NCI-H526 (cell line): ENCODE measurements at places on chromosomes 16 and 17.

DNA sequence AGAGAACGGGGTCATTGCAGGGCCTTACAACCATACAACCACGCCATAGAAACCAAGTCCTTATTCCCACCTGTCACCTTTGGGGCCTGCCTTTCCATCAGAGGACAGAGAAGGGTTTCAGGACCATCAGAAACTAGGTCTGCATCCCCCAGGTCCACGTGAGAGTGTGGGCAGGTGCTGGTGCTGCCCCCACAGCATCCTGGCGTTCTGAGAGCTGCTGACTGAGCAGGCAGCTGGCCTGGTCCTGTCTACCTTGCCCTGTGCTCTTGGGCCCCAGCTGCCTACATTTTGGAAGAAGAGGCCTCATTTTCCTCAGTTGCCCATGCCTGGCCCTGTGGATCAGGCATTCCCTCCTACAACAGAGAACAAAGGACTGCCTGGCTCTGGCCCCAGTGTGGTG is 21.6 kb downstream of the ZNF276 start:
- DNase-seq = no peak

GRCh38 chr16:85592700-85593493 is 20.2 kb upstream of the GSE1 start:
- no peak for DNase-seq

DNA sequence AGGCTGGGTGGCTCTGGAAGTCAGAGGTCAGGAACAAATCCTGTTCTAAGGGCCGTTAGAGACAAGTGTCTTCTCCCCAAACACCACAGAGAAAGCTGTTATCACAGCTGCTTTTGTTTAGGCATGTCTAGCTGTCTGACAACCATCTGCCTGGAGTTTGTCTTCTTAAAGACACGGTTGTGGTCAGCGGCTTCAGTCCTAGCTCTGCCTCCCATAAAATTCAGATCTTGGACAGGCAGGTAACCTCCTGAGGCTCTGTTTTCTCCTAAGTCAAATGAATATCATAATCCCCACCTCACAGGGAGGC is 2.3 kb upstream of the ITGA3 start:
- no peak for DNase-seq

DNA sequence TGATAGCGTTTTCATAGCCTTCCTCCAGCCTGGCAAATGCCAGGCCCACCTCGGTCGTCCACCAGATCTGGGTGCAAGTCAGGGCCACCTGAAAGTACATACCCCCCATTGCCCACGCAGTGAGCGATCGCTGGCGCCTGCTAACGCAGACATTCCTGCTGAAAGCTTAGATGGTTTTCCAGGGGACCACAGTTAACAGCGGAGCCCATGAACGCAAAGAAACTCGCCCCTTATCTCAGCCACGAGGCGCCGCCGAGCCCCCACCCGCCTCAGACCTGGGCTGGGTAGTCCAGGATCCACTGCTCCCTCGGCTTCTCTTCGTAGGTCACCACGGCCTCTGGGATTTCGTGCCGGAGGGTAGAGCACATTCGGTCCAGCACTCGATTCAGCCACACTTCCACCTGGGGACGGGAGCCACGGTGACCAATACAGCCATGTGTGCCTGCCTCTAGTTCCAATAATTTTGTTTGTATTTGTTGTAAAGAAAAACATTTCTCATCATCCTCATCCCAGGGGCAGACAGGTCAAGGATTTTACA is 74.5 kb downstream of the DNAH17 start:
- no peak for DNase-seq

DNA sequence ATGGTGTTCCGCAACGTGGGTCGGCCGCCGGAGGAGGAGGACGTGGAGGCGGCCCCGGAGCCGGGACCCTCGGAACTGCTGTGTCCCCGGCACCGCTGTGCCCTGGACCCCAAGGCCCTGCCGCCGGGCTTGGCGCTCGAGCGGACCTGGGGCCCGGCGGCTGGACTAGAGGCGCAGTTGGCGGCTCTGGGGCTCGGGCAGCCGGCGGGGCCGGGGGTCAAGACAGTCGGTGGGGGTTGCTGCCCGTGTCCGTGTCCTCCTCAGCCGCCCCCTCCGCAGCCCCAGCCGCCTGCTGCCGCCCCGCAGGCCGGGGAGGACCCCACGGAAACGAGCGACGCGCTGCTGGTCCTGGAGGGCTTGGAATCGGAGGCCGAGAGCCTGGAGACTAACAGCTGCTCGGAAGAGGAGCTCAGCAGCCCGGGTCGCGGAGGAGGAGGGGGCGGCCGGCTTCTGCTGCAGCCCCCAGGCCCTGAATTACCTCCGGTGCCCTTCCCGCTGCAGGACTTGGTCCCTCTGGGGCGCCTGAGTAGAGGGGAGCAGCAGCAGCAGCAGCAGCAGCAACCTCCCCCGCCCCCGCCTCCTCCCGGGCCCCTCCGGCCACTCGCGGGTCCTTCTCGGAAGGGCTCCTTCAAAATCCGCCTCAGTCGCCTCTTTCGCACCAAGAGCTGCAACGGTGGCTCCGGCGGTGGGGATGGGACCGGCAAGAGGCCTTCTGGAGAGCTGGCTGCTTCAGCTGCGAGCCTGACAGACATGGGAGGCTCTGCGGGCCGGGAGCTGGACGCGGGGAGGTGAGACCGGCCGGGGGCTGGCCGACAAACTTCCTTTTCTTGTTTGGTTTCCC is 821 bp downstream of the SOCS7 start:
- no peak for DNase-seq

- no peak for DNase-seq
Observed at GRCh38 chr17:82590881-82591539, 57.2 kb downstream of the WDR45B start.

DNA sequence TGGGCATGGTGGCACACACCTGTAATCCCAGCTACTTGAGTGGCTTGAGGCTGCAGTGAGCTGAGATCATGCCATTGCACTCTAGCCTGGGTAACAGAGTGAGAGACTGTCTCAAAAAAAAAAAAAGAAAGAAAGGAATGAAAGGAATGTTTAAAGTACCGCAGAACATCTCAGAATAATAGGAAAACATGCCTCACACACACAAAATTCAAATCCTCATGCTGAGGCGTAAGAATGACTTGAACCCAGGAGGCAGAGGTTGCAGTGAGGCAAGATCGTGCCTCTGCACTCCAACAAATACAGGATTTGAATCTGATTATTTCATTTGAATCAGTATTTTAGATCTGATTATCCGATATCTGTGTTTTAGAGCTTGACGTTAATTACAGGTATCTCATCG is 21.3 kb upstream of the GAA start:
- DNase-seq = no peak

DNA sequence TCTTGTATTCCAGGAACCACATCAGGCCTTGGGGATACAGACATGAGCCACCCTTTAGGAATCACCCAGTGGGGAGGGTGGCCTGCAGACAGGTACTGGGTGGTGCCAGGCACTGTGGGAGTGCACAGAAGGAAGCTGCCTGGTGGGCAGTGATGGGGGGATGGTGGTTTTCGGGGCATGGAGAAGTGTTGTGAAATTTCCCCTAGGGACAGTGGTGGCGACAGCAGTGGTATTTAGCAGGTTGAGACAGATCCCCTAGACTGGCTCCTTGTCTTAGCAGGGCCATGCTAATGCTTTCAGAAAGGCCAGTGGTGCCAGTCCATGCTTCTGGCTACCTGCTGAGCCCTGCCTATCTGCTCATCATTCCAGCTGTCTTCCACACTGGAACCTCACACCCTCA is 129.6 kb downstream of the SPACA3 start:
- no peak for DNase-seq

GRCh38 chr17:28519236-28519635 is 13.1 kb downstream of the FOXN1 start:
- DNase-seq = no peak

DNA sequence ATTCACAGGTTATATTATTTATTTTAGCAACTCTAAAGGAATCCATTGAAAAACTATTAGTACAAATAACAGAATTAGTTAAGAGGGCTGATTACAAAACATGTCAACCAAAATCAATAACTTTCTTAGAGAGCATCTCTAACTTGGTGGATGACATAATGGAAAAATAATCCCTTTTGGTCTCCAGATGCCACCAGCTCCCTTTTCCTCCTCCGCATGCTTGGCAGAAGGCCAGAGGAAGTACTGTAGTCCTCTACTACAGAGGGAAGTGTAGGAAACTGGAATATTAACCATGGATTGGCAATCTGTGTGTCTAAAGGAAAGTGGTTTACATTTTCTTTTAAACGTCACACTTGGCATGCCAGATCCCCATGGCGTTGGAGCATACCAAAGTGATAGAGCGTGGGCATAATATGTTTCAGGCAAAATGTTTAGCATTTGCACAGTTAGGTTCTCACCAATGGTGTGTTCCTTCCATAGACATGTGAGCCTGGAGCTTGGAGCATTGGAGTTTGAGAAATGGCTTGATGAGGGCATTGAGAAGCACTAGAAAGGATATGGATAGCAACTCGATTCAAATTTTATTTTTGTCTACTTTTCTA is 106.3 kb downstream of the PRKCB start:
- DNase-seq = no peak

- DNase-seq = no peak
Observed at GRCh38 chr17:51807460-51807859, 351.1 kb downstream of the CA10 start.

GRCh38 chr17:31918701-31919128 is 17.2 kb upstream of the UTP6 start:
- no peak for DNase-seq

GRCh38 chr17:42704490-42704836 is 22.1 kb downstream of the CNTNAP1 start:
- DNase-seq = no peak

DNA sequence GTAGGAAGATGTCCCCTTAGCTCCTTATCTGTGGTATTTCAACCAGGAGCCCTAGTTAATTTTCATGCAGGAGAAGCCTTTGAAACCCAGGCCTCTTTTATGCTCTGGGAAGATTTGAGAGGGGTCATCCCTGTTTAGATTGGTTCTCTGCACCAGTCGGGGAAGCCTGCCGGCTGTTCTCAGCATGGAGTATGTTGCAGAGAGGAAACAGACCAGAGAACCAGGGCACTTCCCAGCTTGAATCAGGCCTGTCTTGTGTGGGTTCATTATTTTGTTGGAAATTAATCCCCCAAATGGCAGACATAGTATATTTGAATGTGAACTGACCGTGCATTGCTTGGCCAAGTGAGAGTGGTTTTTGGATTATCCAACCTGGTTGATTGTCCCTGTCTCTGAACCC is 1082.1 kb upstream of the RBFOX1 start:
- no peak for DNase-seq

DNA sequence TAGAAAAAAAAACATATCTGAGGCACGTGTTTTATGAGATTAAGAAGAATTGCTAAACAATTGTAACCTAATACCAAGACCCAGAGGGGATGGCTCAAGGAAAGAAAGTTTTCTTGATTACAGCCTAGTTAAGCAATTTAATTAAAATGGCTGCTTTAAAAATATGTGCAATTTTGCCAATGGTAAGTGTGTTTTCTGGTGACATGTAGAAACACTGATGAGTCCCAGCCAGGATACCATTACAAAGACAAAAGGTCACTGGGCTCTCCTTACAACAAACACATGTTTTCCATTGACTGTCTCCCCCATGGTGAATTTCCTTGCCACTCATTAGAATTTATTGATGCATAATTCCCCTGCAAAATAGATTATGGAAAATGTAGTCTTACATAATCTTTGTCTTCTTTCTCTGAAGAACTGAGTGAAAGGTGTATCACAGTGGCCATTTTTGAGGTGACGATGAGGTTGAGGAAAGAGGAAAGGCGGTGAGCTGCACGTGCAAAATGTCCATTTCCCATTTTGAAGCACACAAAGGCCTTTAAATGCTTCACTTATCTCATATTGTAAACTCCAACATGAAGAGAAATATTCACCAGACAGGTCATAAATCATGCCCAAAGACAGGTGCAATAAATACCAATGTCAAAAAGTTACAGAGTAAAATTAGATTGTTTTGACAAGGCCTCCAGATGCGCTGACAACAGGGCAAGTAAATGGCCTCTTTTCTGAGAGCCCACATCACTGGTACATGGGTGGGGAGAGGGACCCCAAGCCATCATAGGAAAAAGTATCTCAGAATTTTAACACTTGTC is 696.9 kb downstream of the KCNJ2 start:
- DNase-seq = no peak

GRCh38 chr16:29916979-29917378 is 9.0 kb downstream of the KCTD13 start:
- DNase-seq = no peak

GRCh38 chr17:79836510-79836971 is 2.7 kb downstream of the CBX4 start:
- DNase-seq = no peak

DNA sequence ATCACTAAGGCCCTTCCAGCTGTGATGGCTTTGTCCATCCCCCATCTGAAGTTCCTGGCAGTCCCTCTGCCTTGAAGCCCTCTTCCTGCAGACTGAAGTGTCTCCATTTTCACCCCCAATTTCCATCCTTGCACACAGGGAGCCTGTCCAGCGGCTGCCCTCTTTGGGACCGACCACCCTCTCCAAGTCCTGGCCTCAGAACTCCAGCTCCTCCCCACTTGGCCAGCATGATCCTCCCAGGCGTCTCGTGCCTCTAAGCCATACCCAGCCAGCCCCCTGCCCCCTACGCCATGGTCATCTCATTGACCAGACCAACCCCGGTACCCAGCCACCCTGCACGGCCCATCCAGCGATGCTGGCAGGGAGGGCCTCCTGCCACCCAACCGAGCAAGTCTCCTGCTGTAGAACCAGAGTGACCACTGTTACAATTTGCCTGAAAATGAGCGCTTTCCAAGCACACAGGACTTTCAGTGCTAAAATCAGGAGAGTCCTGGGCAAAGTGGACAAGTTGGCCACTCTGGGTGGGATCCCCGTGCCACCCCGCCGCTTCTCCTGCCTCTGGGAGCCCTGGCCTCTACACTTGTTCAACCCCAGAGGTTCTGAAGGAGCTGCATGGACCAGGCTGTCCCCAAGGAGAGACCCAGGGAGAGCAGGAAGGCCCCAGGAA is 362.0 kb downstream of the SEC14L1 start:
- no peak for DNase-seq

- DNase-seq = peak; percentile 69
Observed at GRCh38 chr17:80544655-80545498, at the start of gene RPTOR. Gene RPTOR (plus strand): TSS chr17:80544838. CDS start chr17:80545630, 792 bp downstream.

DNA sequence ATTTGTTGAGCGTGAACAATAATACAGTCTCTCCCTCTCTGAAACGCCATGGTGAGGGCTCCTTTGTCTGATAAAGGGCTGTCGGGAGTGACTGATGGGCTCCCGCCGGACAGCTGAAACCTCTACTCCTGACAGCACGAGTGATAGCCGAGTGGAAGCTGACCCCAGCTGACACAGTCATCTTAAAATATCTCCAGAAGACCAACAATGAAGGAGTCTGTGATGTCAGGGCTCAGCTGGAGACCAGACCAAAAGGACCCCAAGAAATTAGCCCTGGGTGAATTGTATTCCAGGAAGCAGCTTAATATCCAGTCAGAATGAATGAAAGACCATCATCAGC is 22.4 kb downstream of the CCDC182 start:
- DNase-seq = no peak

- no peak for DNase-seq
Observed at GRCh38 chr16:30509081-30509765, 17.1 kb downstream of the ZNF768 start.

DNA sequence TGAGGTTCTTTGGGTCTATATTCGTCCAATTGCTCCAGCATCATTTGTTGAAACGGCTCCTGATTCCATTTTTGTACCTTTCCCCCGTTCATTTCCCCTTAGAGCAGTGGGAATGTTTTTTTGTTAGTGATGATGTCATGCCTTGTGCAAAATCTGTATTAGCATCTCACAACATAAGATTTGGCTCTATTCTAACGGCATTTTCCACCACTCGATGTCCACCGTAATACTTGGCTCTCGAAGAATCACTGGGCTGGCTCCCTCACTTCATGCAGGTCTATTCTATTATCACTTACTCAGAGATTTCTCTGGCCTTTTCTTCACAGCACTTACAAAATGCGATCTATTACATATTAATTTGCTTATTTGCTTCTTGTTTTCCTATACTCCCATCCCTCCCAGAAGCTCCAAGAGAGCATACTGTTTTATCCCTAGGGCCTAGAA is 571 bp upstream of the NME1 start:
- DNase-seq = peak; percentile 76
